H1 (cell line): ENCODE measurements at places on chromosomes 7 and 10.

DNA sequence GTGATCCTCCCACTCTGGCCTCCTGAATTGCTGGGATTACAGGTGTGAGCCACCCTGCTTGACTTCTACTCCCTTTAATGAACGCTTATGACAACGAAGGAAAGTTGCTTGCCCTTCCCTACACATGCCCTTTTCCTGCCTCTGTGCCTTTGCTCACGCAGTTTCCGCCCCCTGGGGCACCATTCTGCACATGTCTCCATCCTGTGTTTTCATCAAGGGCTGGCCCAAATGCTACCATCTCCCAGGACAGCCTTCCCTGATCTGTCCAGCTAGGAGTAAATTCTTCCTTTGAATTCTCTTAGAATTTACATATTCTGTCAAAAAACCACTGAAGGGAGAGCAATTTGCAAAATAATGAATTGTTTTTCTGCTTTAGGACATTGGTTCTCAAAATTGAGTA is 50.0 kb upstream of the KMT2C start:
- no peak for DNase-seq
- H3K36me3 ChIP-seq: no peaks in the 10 kb centered on the region
- H3K27ac ChIP-seq: no peak overlapping the region
- no peaks in the 10 kb centered on the region for H3K27me3 ChIP-seq

DNA sequence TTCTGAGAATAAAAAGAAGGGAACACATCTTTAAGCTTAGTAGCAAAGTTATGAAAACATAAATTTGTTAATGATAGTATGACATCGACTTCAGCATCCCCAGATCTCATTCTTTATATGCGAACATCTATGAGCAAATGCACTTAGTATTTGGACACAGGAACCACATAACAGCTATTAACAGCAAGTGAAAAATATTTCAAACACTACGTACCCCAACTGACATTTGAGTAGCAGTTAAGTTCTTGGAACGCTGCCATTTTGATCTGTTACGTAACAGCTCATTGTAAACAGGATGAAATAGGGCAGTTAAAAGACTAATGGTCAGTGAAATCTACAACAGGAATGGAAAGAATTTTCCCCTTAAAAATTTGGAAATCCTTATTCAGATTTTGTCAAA is 428.9 kb downstream of the TNS3 start:
- no peak for DNase-seq
- H3K27me3 ChIP-seq: no peaks in the 10 kb centered on the region
- H3K4me1 ChIP-seq: no peaks in the 10 kb centered on the region
- no peak overlapping the region for H3K27ac ChIP-seq
- H3K36me3 ChIP-seq: no peaks in the 10 kb centered on the region

GRCh38 chr10:86849181-86849894 is 92.9 kb downstream of the BMPR1A start:
- peaks cover 10% of the 10 kb centered on the region for H3K36me3 ChIP-seq
- no peak overlapping the region for H3K27ac ChIP-seq
- no peak overlapping the region for H3K4me3 ChIP-seq
- H3K27me3 ChIP-seq: no peaks in the 10 kb centered on the region

DNA sequence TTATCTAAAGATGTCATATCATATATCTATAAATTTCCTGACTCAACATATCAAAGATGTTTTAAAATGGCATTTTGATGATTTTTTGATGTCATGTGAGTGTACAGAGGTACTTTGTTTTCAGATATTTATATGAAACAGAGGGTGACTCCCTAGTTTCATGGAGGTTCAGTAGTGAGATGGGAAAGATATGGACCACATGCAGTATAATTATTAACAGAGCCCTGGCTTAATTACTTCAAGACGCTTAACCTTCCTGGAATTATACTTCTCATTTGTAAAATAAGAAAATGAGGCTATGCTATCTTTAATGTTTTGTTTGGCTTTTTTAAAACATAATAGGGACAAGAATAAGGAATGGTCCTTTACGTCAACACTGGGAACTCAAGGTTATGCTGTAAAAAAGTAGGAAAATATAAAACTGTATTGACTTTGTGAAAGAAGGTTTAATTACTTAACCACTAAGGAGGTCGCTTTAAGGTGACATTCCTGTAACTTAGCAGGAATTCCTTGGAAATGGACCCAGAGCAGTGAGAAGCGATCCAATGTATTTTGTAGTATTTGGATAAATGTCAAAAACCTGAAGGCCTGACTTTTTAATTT is 821.0 kb upstream of the IGFBP3 start:
- no peak overlapping the region for H3K4me3 ChIP-seq
- H3K4me1 ChIP-seq: no peaks in the 10 kb centered on the region
- no peak for DNase-seq
- H3K36me3 ChIP-seq: no peaks in the 10 kb centered on the region

GRCh38 chr7:7819442-7820247 is 101.2 kb upstream of the RPA3 start:
- H3K36me3 ChIP-seq: no peaks in the 10 kb centered on the region
- no peak overlapping the region for H3K27ac ChIP-seq
- DNase-seq: no peak
- no peaks in the 10 kb centered on the region for H3K27me3 ChIP-seq
- H3K4me3 ChIP-seq: no peak overlapping the region
- H3K4me1 ChIP-seq: no peaks in the 10 kb centered on the region

DNA sequence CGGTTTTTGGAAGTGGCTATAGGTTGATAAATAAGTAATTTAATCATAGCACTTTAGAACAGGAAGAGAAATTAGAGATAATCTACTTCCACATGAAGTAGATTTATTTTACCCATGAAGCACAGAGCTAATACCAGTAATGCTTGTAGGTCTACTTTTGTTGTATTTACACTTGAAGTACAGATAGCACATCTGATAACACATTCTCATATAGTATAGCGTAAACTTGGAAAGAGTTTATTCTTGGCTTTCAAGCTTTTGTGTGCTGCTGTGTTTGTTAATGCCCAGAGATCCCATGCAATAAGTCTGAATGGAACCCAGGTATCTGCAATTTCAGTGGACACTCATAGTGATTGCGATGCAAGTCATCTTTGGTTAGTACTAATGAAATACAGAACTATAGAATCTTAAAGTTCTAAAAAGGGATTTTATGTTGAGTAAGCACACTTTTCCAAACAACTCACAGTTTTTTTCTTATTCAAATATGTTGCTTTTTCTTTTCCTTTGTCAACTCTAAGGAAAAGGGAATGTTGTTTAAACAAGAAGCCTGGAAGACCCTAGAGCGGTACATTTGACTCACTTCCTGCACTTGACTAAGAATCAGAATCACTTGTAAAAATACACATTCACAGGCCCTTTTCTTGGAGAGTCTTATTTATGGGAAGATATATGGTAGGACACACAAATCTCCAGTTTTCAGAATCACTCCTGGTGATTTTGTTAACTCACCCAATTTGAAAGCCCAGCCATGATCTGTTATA is 105.8 kb downstream of the GNAI1 start:
- H3K36me3 ChIP-seq: no peaks in the 10 kb centered on the region
- no peak overlapping the region for H3K4me3 ChIP-seq
- no peak overlapping the region for H3K27ac ChIP-seq
- no peaks in the 10 kb centered on the region for H3K4me1 ChIP-seq
- H3K27me3 ChIP-seq: no peaks in the 10 kb centered on the region

GRCh38 chr7:144822223-144822622 is 13.6 kb downstream of the TPK1 start:
- peaks cover 2% of the 10 kb centered on the region for H3K4me1 ChIP-seq
- no peak overlapping the region for H3K4me3 ChIP-seq
- H3K36me3 ChIP-seq: no peaks in the 10 kb centered on the region
- DNase-seq: no peak
